ENCODE measurements at places on chromosomes 4 and X.

DNA sequence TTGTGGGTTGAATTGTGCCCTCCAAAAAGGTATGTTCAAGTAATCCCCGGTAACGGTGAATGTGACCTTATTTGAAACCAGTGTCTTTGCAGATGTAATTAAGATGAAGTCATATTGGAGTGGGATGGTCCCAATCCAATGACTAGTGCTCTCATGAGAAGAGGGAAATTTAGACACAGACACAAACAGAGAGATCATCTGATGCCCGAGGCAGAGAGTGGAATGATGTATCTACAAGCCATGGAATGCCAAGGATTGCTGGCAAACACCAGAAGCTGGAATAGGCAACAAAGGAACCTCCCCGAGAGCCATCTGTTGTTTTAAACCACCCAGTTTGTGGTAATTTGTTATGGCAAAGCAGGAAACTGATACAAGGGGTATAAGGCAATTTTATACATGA is 35.1 kb downstream of the RPS6KA3 start:
- DNase-seq: no peak

DNA sequence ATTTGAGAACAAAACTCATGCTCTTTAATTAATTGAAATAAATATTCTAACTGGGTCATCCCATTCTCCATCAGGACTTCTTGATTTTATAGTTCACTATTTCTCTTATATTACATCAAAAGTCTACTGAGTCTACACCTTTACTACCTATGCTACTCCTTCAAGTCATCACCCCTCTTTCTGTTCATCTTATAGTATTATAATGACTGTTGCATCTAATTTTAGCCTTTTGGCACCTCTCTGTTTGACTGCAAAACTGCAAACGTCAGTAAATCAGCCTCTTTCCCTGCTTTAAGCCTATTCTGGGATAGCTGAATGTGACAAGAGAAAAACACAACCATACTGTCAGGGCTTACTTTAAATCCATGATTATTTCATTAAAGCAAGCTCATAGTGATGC is 639.1 kb downstream of the GABRG1 start:
- no peak for DNase-seq

DNA sequence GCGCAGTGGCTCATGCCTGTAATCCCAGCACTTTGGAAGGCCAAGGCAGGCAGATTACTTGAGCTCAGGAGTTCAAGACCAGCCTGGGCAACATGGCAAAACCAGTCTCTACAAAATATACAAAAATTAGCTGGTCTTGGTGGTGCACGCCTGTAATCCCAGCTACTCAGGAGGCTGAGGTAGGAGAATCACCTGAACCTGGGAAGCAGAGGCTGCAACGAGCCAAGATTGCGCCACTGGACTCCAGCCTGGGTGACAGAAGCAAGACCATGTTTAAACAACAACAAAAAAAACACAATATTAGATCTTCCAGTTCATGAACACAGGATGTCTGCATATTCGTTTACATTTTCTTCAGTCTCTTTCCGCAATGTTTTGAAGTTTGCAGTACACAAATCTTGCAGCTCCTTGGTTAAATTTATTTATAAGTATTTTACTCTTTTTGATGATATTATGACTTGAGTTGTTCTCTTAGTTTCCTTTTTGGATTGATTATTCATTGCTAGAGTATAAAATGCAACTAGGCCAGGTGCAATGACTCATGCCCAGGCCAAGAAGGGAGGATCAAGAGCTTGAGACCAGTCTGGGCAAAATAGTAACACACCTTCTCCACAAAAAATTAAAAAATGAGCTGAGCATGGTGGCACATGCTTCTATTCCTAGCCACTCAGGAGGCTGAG is 30.4 kb upstream of the ABCG2 start:
- DNase-seq: no peak

DNA sequence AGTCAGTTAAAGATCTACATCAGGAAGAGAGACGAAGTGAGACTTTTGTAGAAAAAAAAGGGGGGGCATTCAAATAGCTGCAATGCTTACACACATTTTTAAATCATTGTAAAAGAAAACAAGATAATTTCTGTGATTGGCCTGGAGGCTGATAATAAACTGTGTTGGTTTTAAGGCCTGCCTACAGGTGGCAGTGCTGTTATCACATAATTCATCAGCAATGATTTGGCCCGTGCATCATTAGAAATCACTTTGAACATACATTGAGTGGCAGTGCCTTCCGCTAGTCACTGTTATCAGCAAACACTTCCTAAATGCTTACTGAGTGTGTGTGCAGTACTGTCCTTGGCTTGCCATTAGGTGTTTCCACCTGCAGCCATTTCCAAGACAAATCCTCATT is 831.9 kb downstream of the TRIML1 start:
- no peak for DNase-seq

DNA sequence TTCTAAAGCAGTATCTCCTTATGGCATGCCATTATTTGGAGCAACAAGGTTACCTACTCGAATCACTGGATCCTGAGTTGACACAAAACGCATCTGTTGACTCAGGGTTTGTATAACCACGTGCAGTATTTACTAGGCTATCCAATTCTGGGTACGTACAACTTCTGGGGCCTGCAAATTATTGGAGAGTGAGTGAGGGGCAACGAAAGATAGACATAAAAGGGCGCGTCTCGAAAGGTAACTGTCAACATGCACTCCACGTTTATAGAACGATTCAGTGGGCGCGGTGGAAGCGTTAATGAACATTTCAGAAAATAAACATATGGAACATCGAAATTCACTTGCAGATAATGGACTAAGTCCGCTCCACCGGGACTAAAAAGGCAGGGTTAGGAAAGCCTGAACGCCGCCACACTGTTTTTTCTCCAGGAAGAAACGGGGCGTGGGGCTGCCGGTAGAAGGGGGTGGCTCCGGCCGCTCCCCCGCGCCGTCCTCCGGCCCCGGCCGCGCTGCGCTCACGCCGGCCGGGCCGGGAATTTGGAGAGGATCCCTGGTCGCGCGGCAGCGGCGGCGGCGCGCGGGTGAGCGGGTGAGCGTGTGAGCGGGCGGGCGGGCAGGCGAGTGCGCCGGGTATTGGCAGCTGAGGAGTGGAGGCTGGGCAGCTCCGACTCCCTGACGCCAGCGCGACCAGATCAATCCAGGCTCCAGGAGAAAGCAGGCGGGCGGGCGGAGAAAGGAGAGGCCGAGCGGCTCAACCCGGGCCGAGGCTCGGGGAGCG is at the start of gene SMAD1:
Gene SMAD1 (plus strand): TSS at position 690 of the 778 bp plus-strand sequence. CDS start 32,761 bp downstream, outside the sequence.
- DNase-seq: no peak

DNA sequence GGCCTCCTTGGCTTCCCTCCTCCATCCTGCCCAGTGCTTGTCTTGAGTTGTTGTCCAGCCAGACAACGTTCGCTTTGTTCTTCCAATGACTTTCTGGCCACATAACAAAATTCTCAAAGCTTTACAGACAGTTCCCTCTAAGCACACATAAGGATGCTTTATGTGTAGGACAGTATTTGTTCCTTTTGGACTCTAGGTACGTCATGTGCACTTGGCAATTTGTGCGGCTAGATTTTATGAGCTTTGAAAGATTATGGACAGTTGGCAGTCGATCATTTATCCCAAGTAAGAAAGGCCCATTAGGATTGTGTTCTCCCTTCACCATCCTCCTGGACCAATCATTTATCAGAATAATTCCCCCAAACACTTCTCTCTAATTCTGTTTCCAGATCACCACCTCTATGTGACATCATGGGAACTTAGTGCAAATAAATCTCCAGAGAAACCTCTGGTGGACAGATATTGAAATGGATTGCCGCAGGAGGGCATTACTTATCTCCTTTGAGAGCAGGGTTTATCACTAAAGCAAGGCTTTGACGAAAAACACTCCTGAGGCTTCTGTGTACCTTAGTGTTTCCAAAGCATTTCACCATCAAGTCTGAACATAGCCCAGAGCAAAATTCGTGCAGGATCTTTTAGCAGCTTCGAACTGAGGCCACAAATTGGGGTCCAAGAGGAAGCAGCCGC is 77.4 kb upstream of the BMPR1B start:
- DNase-seq: no peak

DNA sequence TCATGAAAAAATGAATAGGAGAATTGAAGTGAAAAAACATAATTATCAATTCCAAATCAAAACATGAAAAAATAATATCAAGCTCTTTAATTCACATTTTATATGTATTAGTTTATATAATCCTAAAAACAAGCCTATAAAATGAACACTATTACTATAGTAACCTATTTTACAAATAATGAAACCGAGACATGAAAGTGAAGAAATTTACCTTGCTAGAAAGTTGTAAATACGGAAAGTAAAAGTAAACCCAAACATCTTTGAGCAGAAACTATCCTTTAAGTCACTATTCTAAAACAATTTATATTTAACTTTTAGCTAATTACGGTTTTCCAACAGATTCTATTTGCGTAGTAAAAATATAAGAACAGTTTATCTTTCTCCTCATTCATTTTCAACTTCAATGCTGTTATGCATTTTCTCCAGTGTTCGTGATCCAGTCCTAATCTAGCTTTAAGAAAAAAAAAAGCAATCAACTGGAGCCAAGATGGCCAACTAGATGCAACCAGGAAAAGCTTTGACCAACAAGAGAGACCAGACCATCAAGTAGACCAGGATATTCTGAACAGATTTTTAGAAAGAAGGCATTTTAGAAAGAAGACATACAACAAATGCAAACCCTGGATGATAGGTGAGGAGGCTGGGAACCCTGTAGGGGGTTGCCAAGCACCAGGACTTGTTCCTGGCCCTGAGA is 67.0 kb downstream of the DDX53 start:
- no peak for DNase-seq

- no peak for DNase-seq
Observed at GRCh38 chr4:147768113-147768512, 36.2 kb downstream of the ARHGAP10 start.

- no peak for DNase-seq
Observed at GRCh38 chr4:112170451-112170993, 25.3 kb downstream of the FAM241A start.

DNA sequence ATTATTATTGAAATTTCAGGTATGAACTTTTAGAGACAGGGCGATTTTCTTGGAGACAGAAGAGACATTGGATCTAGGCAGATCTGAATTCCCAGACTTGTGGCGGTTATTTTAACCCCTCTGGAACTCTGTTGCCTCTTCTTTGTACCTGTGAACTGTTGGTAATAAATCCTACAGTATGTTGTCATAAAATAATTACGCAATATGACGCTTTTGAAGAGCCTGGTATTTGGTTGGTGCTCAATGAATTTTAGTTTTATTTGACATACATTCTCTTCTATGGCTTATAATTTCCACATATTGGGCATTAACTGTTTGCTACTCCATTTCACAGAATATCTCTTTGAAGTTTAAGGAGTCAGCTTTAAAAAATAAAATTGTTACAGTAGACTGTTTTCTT is 1496.1 kb upstream of the IGFBP7 start:
- DNase-seq: no peak

- no peak for DNase-seq
Observed at GRCh38 chrX:37813570-37813969, 33.7 kb downstream of the CYBB start.

- DNase-seq: peak; percentile 80
Observed at GRCh38 chr4:69092190-69092589, 4.1 kb upstream of the UGT2B7 start.

GRCh38 chrX:40867352-40867751 is 132.0 kb upstream of the MED14 start:
- DNase-seq: no peak

- DNase-seq: no peak
Observed at GRCh38 chr4:184731056-184731455, 2.8 kb downstream of the CENPU start.

All from NCI-H1417 treated with DMSO at 0.1 percent for 48 hours (cell line).